ENCODE measurements at places on chromosomes 2 and 18. TPM values are rescaled to one million over a fixed set of nuclear protein-coding genes. Genes with fewer than 3 reads are reported as not detected.

The GNLY gene
- not detected for total RNA-seq

- no peak for DNase-seq
These were observed 68.7 kb downstream of the COL4A4 start for GRCh38 chr2:227095346-227095745.

GRCh38 chr2:176187899-176188773 lies at the start of gene HOXD1:
Gene HOXD1 (plus strand): TSS chr2:176188668. CDS start chr2:176188802, 134 bp downstream.
- peak; percentile 70 for DNase-seq

GRCh38 chr2:18787726-18788125 lies 198.4 kb upstream of the NT5C1B start:
- no peak for DNase-seq

GRCh38 chr2:32678825-32679224 lies 51.0 kb downstream of the TTC27 start:
- DNase-seq = no peak

The ASTL gene
- 0.79 TPM for total RNA-seq

- DNase-seq = no peak
These were observed 32.1 kb upstream of the EVA1A start for GRCh38 chr2:75592888-75593287.

The NT5C1B gene
- total RNA-seq = not detected

- DNase-seq = peak; percentile 14
These were observed 714 bp downstream of the RPIA start for GRCh38 chr2:88692187-88692586.

The RPRM gene
- 28.1 TPM for total RNA-seq

The GBX2 gene
- total RNA-seq = 15.3 TPM

GRCh38 chr2:152369176-152369860 lies 34.3 kb downstream of the FMNL2 start:
- no peak for DNase-seq

Measured in WTC11 (cell line).